ENCODE measurements at places on chromosomes 7 and 10. TPM values are rescaled to one million over a fixed set of nuclear protein-coding genes. Genes with fewer than 3 reads are reported as not detected.

DNA sequence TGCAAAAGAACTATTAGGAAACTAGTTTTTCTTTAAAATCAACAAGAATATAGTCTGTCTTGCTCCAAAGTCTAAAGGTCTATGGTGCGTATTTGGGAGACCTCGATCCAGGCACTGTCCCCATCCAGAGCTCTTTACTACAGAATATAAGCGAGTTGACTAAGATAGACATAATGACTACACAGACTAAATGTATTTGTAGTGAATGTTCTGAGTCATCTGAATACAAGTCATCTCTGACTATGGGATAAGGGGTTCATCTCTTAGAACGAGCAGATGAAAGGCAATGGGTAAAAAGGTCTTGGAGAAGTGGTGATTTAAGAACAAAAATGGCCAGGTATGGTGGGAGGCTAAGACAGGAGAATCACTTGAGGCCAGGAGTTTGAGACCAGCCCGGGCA is 136.0 kb upstream of the RSU1 start:
- DNase-seq: no peak

DNA sequence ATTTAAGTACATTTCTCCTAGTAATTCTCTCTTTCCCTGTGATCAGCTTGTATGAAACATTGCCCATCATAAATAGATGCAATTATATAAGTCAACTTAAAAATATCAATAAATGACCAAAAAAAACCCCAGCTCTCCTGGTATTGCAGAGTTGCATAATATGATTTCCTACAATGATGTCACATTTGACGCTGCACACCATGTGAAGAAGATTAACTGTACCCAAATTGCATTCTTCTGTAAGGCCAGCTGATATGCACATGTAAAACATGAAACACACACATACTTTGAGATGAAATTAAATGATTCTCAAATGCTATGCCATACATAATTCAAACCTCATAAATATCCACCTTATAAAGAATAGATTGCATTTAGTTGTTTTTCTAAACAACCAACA is 115.5 kb downstream of the AGMO start:
- DNase-seq: no peak

GRCh38 chr10:126222736-126223511 is 165.4 kb downstream of the ADAM12 start:
- peak; percentile 45 for DNase-seq

DNA sequence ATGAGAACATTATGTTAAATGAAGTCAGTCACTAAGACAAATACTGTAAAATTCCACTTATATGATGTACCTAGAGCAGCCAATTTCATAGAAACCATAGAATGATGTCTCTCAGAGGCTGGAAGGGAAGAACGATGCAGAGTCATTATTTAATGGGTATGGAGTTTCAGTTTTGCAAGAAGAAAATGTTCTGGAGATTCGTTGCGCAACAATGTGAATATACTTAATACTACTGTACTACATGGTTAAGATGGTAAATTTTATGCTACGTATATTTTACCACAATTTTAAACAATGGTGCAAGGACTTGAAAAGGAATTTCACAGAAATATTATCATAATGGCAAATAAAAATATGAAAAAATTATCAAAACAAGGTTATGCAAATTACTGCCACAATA is 972.6 kb downstream of the KCNMA1 start:
- DNase-seq: no peak

DBNL gene
- total RNA-seq: 87.6 TPM

TMEM254 gene
- 9.9 TPM for total RNA-seq

DNA sequence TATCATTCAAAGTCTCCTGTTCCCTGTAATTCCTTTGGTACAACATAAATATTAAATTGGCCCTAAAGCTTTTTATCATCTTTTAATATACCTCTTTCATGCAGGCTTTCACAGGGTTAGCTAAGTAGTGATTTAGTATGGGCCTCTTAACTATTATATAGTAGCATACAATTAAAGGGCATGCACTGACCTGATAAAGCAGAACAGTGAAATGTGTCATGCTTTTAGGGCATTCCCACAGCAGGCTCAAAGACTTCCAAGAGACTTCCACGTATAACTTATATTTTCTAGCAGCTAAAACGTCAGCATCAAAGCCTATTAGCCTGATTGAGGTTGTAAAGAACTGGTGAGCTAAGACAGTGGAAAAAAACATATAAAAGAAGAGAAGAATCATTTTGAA is 35.3 kb downstream of the SAMD8 start:
- no peak for DNase-seq

- peak; percentile 38 for DNase-seq
These were observed 189.8 kb downstream of the HECW1 start for GRCh38 chr7:43302211-43302711.

- peak; percentile 6 for DNase-seq
These were observed 49.4 kb downstream of the VWC2 start for GRCh38 chr7:49822856-49823255.

HOXA10 gene
- total RNA-seq: 47.1 TPM

CYP2C19 gene
- total RNA-seq: not detected

DEPP1 gene
- total RNA-seq: 29.8 TPM

DNA sequence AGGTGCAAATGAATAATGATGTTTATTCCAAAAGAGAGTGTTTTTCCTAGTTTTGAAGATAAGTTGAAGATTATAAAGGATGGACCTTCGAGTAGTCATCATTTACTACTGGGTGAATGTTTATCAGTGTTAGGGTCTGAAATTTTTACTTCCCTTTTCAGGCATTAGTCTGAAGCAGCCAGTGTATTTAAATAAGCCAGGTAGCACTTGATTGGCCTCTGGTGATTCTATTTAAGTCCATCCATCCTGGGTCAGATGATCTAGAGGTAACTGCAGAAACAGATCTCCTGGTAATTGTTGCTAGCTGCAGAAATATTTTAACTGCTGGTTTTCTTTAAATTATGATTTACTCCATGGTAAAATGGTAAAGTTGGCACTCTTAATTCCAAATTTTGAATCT is 34.1 kb upstream of the AGR2 start:
- no peak for DNase-seq

DNA sequence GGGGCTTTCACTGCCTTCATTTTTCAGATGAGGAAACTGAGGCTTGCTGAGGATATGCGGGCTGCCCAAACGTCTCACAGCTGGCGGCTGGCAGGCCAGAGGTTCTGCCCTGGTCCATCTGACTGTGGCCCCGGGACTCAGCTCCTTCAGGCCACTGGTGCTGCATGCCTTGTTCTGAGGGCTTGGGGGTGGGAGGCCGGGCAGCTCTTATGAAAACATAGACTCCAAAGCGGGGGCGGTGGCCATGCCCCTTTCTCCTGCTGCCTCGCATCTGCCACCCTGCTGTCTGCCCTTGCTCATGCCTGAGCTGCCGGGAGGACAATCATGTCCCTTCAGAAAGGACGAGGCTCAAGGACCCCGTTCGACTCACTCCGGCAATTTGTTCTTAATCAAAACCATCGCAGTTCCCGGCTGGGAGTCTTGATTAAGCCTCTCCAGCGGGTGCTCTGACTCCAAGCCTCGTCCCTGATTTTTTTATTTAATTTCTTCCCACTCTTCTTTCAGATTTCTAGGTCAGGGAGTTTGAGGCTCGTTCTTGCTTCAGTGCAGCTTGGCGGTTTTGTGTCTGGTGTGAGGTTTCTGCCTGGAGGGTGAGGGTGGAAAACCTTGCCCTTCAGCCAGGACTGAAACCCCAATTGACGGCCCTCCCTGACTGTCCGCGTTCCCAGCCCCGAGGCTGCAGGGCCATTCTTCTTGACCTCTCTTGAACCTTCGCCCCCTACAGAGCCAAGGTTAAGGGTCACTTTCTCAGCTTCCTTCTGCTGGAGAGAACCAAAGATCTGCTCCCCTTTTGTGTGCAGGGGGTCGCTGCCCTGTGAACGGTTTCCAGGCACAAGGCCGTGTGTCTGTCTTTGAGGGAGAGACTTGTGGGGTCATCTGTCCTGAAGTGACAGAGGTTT is 120.8 kb downstream of the DNAJB6 start:
- DNase-seq: no peak

GIMAP5 gene
- not detected for total RNA-seq

- no peak for DNase-seq
These were observed 175.9 kb upstream of the TAC1 start for GRCh38 chr7:97555857-97556421.

LRRD1 gene
- not detected for total RNA-seq

DNA sequence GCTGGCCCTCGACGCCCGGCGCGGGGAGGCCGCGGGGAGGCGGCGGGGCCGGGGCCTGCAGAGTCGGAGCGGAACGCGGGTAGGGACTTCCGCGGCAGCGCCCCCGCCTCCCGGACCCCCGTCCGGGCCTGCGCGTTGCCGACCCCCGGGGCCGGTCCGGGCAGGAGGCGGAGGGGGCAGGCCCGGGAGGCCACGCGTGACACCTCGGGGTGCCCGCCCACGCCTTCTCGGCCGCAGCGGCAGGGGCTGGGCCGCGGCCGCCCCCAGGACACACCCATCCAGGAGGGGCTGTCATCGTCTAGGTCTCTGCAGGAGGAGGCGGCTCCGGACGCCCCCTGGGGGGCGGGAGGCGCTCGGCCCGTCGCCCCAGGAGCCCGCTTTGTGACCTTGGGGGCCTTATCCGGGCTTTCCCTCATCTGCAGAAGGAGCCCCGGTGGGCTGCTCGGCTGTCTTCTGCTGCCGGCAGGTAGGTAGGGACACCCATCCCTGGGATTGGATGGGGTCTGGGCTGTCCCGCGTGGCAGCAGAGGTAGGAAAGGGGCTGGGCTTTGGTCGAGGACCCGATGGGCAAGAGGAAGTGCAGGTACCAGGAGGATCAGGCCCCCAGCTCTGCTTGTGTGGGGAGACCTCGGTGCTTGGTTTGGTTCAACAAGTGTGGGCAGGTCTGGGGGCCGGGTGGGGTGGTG is 569 bp downstream of the ZNF316 start:
- peak; percentile 15 for DNase-seq

DNA sequence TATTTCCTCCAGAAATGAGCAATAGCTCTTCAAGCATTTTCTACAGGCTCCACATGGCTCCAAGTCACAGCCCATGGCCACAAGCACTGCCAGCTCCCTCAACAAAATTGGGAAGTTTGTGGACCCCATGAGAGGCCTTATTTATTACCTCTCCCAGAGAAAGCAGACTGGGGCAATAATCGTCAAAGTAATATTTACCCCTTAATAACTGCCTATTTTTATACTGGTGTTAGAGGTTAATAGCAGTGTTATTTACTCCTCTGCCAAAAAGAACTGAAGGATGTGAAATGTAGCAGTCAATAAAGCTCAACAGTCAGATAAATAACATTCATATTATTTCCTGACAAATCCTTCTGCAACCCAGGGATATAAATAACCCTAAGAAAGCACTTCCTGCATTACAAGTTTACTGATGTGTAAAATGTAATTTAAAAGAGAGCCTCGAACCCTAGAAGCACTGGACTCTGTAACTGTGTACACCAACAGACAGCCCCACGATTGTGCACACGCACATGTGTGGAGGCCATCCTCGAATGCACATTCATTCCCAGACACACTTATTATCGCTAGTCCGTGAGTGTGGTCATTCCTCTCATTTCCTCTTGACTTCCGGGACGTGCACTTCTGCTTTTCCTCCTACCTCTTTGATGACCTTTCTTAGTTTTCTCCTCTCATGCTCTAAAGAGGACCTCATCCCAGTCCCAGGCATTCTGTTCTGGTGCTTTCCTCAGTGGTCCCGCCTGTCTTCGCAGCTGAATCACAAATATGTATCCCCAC is 157.4 kb downstream of the EVX1 start:
- DNase-seq: no peak

DNA sequence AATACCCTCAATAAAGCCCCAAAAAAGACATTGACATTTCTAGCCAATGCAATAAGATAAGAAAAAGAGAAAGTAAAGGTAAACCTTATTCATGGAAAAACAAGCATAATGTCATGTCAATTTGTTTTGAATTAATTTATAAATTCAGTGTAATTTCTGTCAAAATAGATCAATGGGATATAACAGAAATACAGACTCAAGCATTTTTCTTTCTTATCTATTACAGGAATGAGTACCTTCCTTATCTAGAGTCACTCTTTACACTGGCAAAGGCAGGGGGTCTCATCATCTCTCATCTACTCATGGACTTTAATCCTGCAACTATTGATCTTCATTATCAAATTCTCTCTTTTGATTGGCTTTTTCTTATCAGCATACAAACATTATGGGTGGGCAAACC is 127.1 kb upstream of the SHH start:
- no peak for DNase-seq

- DNase-seq: no peak
These were observed 178.0 kb downstream of the AMPH start for GRCh38 chr7:38453168-38453567.

DNA sequence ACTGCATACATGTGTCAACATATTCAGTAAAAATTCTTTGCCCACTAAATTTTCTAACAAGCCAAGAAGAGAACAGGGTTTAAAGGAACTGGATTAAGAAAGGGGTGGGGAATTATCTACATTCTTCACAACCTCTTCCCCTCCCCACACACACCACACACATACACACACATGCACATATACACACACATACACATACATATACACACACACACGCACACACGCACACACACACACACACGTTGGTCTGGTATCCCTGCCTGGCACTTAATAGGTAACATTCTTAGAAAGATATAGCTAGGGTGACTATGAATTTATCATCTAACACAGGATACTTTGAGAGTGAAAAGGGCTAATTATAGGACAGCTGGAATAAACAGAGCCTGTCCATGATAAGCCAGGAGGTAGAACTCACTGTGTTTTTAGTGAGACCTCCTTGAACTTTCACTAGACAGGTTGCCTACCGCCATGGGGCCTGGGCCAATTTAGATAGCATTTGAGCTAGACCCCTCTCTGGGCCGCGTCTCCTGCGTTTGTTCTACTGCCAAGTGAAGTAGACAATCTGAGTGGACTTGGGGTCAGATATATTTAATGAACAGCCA is 33.1 kb upstream of the EPC1 start:
- no peak for DNase-seq

TDRD1 gene
- 0.64 TPM for total RNA-seq

DNA sequence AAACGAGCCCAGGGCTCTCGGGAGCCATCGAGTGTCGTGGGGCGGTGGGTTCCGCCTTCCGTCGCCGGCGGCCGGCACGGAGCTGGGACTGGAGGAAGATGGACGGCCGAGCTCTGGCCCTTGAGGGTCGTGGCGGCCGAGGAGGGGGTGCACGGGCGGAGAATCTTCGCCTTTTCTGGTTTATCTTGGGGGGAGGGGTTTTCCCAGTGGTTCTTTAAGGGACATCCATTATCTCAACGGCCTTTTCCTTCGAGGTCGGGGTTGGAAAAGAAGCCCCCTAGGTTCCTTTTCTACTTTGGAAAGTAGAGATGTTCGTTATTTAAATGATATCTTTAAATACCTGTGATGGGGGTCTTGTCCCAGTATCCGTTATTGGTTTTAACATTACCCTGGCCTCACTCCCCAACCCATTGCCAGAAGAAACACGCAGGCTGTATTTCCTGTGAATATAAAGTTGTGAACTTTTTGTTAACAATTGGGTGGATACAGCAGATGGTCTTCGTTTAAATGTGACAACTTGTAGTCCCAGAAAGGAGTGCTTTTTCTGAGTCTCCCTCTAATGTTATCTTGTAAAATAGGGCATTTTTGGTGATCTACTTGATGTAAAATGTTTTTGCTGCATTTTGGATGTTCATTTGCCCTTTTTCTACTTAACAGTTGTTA is 765 bp downstream of the CCAR1 start:
- DNase-seq: peak; percentile 23

All from fibroblast of villous mesenchyme (primary cell).